ENCODE measurements at places on chromosomes 13 and 19. TPM values are rescaled to one million over a fixed set of nuclear protein-coding genes. Genes with fewer than 3 reads are reported as not detected.

ZNF383 gene
- 12.0 TPM for polyA plus RNA-seq

COMP gene
- polyA plus RNA-seq: 4.0 TPM

EEF1AKMT1 gene
- 11.5 TPM for polyA plus RNA-seq

ZNF440 gene
- polyA plus RNA-seq: 5.7 TPM

SRRM5 gene
- 0.71 TPM for polyA plus RNA-seq

CLEC17A gene
- not detected for polyA plus RNA-seq

SOX21 gene
- polyA plus RNA-seq: 0.05 TPM

ZNF850 gene
- 1.1 TPM for polyA plus RNA-seq

PRODH2 gene
- polyA plus RNA-seq: not detected

BEST2 gene
- not detected for polyA plus RNA-seq

SCN1B gene
- 6.3 TPM for polyA plus RNA-seq

RASIP1 gene
- polyA plus RNA-seq: 25.9 TPM

FPR3 gene
- polyA plus RNA-seq: 0.16 TPM

ICAM3 gene
- 4.9 TPM for polyA plus RNA-seq

All from forelimb muscle (tissue), 1 donor.